Foreskin keratinocyte (primary cell): ENCODE measurements at places on chromosomes 4 and X. TPM values are rescaled to one million over a fixed set of nuclear protein-coding genes. Genes with fewer than 3 reads are reported as not detected.

Gene RS1
- not detected in 2 replicates for polyA plus RNA-seq

Gene PNMA3
- 0.01 and 0.03 TPM in 2 replicates for polyA plus RNA-seq

Gene HTATSF1
- 19.7 and 26.5 TPM in 2 replicates for polyA plus RNA-seq

Gene COX7B2
- not detected in 2 replicates for polyA plus RNA-seq

Gene ZNF630
- 0.69 and 0.76 TPM in 2 replicates for polyA plus RNA-seq

- no peak for DNase-seq
These were observed 35.0 kb upstream of the MXD4 start for GRCh38 chr4:2296631-2297601.

DNA sequence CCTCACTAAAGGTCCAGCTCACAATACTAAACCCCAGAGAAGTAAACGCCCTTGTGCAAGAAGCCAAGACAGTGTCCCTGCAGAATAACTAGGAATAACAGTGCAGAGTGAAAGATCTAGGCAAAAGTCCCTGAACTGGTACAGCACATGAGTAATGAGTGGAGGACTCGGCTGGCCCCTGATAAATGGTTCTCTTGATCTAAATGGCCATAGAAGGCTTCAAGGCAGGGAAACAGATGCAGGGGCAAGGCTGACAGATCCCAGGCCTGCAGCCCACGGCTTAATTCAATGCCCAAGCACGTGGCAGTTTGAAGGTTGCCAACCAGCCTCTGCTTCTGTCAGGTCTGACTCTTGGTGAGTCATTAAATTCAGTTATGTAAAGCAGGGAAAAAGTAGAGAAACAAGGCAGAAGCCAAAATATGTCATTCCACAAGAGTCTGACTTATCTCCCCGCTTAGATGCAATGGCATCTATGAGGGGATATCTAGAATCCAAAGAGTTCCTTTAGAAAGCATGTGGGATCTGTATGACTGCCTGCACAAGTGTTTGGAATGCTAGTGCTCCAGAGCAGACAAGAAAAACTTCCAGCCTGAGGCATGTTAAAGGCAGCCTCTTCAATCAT is 121.3 kb downstream of the PRDM5 start:
- peak; percentile 64 for DNase-seq

DNA sequence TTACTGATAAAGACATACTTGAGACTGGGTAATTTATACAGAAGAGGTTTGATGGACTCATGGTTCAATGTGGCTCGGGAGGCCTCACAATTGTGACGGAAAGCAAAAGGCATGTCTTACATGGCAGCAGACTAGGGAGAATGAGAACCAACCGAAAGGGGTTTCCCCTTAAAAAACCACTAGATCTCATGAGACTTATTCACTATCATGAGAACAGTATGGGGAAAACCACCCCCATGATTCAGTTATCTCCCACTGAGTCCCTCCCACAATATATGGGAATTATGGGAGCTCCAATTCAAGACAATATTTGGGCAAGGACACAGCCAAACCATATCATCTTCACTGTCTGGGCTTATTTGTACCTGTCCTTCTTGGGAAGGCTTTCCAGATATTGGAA is 22.8 kb upstream of the MUC7 start:
- DNase-seq: no peak

Gene STK32B
- polyA plus RNA-seq: 4.5 and 5.0 TPM in 2 replicates

GRCh38 chr4:94827481-94828110 is 69.8 kb downstream of the BMPR1B start:
- DNase-seq: peak; percentile 91

Gene AMTN
- polyA plus RNA-seq: not detected in 2 replicates

DNA sequence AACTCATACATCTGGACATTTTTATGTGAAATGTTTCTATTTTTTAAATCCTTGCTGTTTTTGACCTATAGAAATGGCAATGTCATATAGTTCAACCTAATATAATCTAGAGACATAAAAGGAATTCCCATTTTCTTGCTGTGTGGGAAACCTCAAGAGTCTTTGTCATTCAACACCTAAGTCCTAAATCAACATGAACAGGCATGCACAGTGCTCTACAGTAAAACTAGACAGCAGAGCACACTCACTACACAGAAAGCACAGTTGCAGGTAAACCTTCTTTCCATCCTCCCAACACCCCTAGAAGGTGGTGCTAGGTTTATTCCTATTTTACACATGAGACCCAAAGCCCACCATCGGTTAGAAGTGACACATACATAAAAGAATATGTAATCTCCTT is 79.1 kb upstream of the C1QTNF7 start:
- DNase-seq: peak; percentile 47

- DNase-seq: no peak
These were observed 188.2 kb upstream of the NRK start for GRCh38 chrX:105634180-105634579.

GRCh38 chrX:129227366-129227765 is 295.9 kb downstream of the SMARCA1 start:
- no peak for DNase-seq

Gene PASD1
- polyA plus RNA-seq: not detected in 2 replicates

DNA sequence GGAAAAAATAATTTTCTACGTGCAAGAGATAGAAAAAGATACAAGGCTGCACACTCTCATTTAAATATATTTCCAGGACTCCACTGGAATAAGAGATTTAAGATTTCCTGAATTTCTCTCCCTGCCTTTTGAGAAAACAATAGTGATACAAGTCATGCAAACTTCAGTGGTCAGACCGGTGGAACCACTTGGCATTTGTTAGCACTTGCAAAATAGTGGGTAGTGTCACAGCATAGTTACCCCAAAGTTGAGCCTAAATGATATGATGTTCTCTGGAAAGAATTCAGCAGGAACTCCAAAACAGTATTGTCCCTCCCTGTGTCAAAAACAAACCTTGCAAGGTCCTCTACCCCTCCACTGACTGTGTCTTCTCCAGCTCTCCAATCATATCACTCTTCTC is 102.3 kb downstream of the ANKRD50 start:
- peak; percentile 78 for DNase-seq

DNA sequence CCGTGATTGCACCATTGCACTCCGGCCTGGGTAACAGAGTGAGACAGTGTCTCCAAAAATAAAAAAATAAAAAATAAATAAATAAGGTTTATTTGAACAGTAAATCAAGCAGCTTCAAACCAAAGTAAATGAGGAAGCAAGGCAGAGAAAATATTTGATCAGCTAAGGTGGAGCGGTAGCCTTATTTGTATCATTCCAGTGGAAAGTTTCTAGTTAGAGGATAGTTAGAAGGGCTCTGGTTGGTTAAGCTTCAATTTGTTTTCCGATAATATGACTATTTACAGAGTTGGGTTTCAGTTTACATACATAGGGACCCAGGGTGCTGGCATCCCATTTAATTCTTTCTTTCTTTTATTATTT is 21.8 kb upstream of the OPHN1 start:
- no peak for DNase-seq

- DNase-seq: no peak
These were observed 19.7 kb upstream of the RTL9 start for GRCh38 chrX:110338935-110339334.

- DNase-seq: no peak
These were observed 320.3 kb downstream of the DKK2 start for GRCh38 chr4:106715825-106716224.

Gene PHOX2B
- polyA plus RNA-seq: not detected in 2 replicates

- DNase-seq: no peak
These were observed 98.6 kb downstream of the FHDC1 start for GRCh38 chr4:153034681-153035080.

DNA sequence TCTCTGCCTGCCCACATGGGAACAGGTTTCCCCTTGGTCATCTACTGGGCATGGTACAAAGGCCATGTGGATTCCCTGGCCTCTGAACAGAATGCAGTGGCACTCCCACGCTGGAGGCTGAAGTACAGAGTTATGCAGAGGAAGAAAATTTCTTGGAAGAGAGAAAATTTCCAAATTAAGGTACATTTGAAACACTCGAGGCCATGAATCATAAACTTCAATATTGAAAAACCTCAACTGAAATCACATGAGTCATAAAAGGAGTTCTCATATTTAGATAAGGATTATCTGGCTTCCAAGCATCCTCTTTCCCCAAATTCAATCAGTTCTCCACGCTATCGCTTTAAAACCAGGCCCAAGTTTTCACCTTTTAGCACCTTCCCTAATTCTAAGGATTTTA is 28.1 kb upstream of the TXK start:
- DNase-seq: no peak

GRCh38 chr4:183261953-183262775 is 57.9 kb downstream of the CLDN22 start:
- DNase-seq: peak; percentile 24

- DNase-seq: no peak
These were observed 251.5 kb upstream of the RASGEF1B start for GRCh38 chr4:81723019-81723884.

GRCh38 chr4:78056265-78057129 is 626 bp upstream of the FRAS1 start:
- DNase-seq: peak; percentile 91

GRCh38 chr4:135732448-135732847 is 1530.9 kb upstream of the PABPC4L start:
- no peak for DNase-seq

DNA sequence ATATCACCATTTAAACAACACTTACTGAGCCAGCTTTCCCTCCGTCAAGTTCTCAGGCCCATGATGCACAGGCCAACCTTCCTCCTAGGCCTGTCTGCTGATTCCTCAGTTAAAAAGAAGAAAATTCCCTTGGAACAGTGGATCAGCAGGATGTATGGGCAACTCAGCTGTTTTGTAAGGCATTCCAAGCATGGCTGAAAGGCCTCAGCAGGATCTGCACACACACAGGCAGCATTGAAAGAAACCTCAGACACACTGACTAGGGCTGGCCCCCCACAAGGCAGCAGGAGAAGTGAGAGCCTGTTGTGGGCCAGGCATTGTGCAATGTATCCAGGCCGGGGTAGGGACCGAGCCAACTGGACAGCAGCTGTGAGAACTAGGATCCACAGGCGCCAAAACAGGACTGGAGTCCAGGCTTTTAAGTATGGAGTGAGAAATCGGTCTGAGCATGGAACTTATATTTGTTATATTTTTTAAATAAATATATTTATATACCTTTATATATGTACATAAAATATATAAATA is 171.4 kb downstream of the NWD2 start:
- DNase-seq: no peak

GRCh38 chr4:73421708-73422457 is 14.1 kb upstream of the AFP start:
- no peak for DNase-seq

Gene CLDN2
- not detected in 2 replicates for polyA plus RNA-seq

DNA sequence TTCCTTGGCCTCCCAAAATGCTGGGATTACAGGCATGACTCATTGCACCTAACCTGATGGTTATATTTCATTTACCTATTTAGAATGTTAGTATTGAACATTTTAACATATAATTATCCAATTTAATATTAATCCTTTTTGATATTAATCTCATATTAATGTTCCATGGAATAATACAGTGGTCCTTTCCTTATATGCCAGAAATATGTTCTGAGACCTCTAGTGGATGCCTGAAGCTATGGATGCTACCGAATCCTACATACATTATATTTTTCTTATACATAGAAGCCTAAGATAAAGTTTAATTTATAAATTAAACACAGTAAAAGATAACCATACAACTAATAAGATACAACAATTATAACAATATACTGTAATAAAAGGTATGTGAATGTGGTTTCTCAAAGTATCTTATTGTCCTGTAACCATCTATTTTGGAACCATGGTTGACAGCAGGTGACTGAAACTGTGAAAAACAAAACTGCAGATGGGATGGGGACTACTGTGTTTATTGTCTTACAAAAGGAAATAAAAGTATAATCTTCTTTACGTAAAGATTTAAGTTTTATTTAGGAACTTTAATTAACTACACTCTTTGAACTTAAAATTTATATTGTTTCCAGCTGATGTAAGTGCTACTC is 431.4 kb downstream of the GRID2 start:
- DNase-seq: no peak
